ENCODE measurements at places on chromosomes 12 and 14. TPM values are rescaled to one million over a fixed set of nuclear protein-coding genes. Genes with fewer than 3 reads are reported as not detected.

The KRT77 gene
- not detected for total RNA-seq

The KRT3 gene
- 0.14 TPM for total RNA-seq

The BCL11B gene
- 48.2 TPM for total RNA-seq

The TNS2 gene
- 2.3 TPM for total RNA-seq

The HSPB8 gene
- total RNA-seq = not detected

The EFS gene
- total RNA-seq = not detected

The TAS2R30 gene
- total RNA-seq = 4.4 TPM

The ARHGEF40 gene
- not detected for total RNA-seq

The EMC9 gene
- total RNA-seq = 30.3 TPM

The NRXN3 gene
- not detected for total RNA-seq

The DIO2 gene
- total RNA-seq = not detected

The SPATS2 gene
- 14.5 TPM for total RNA-seq

The ERP27 gene
- total RNA-seq = 1.5 TPM

The MBD6 gene
- 67.5 TPM for total RNA-seq

The C12orf50 gene
- total RNA-seq = not detected

The AQP2 gene
- not detected for total RNA-seq

The GNS gene
- total RNA-seq = 19.9 TPM

The KCNK10 gene
- total RNA-seq = not detected

The TULP3 gene
- 7.6 TPM for total RNA-seq

The SLC2A3 gene
- total RNA-seq = 362 TPM

The CMA1 gene
- total RNA-seq = not detected

The TEX52 gene
- total RNA-seq = 0.17 TPM

The RDH5 gene
- 8.4 TPM for total RNA-seq

The KRT83 gene
- total RNA-seq = not detected

The ITGB7 gene
- 239 TPM for total RNA-seq

All from activated CD4-positive, alpha-beta T cell treated with anti-CD3 and anti-CD28 coated beads, Interleukin-2, amount 10 ng/mL, durations not matched to agents 24 days and 14 days (primary cell).